Gastrocnemius medialis (tissue), 4 donors: ENCODE measurements at places on chromosomes 5 and 9. TPM values are rescaled to one million over a fixed set of nuclear protein-coding genes. Genes with fewer than 3 reads are reported as not detected.

C5orf58 gene
- not detected for total RNA-seq

- no peak for DNase-seq
- no peak overlapping the region for H3K27ac ChIP-seq
- H3K4me3 ChIP-seq: no peak overlapping the region
Observed at GRCh38 chr5:112186401-112186990, 232.6 kb downstream of the EPB41L4A start.

RMND5B gene
- 52.2 TPM for total RNA-seq

IFNB1 gene
- total RNA-seq: not detected

STING1 gene
- 11.5 TPM for total RNA-seq

CNTNAP3 gene
- 0.92 TPM for total RNA-seq

KCNN2 gene
- total RNA-seq: not detected
